ENCODE measurements at places on chromosomes 2 and 18.

DNA sequence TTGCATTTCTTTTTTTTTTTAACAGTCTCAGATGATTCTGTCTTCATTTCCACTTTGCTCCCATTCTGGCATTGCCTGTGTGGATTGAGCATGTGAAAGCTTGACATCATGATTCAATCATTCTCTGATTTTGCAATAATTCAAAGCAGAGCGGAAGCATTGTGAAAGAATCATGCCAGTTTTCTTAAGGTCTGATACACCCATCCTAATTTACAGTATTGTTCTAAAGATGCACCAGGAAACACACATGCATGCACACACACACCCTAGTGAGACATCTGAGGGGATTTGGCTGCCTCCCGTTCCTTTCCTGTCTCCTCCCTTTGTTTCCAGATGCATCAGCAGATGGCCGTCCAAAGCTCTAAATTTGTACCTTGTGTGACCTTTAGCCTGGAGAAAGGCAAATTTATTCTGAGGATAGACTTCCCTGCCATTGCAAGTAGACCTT lies 97.3 kb downstream of the FMNL2 start:
- no peak for DNase-seq

DNA sequence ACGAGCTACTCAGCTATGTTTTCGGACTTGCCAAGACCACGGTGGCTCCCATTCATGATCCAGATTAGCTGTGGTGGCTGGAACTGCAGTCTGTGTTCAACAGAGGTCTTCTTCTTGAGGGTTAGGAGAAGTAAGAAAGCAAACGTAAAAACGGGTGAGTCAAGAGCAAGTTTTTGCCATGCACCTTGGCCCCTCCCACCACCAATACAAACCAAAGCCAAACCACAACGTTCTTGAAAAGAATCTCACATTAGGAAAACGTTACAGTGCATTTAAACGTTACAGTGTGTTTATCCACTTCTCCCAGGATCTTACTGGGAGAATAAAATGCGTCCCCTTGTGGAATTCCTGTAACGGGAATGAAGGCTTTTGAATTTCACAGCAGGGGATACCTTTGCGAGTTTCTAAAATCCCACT lies 725 bp downstream of the FBXO48 start:
- DNase-seq: no peak

GRCh38 chr2:206556357-206556949 lies 85.8 kb upstream of the FAM237A start:
- no peak for DNase-seq

GRCh38 chr18:62777814-62778213 lies 62.5 kb downstream of the PHLPP1 start:
- DNase-seq: no peak

DNA sequence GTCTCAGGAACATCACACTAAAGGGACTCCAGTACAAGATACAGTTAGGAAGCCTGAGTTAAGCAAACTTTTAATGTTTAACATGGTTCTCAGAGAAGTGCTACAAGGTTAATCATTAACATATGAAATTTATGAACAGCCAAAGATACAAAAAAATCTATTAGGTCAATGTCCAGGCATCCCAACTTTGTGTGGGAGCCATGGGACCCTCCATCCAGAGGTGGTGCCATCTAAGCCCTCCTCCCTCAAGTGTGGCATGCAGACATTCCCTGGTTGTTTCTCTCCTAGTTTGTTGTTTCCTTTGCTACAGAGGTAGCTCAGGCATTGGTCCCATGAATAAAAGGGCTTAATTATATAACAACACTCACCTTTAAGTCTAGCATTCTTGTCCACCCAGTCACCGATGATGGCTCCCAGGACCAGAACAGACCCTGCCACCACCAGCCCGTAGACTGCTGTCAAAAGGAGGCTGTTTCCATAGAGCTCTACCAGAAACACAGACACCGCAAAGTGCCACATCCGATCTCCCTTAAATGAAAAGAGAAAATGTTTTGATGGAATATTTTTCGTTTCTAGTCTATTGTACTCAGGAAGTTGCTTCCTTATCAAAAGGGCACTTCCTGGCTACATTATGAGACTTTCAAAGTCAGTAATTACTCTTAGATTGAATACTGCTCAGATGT lies 5.7 kb downstream of the SLC40A1 start:
- no peak for DNase-seq

DNA sequence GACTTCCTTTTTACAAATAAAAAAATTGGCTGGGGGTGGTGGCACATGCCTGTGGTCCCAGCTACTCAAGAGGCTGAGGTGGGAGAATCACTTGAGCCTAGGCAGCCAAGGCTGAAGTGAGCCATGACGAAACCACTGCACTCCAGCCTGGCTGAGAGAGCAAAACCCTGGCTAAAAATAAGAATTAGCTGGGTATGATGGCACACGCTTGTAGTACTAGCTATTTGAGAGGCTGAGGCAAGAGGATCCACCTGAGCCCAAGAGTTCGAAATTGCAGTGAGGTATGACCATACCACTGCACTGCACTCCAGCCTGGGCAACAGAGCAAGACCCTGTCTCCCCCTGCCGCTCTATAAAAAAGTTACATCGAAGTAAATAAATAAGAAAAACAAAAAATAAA lies 33.7 kb downstream of the GFPT1 start:
- no peak for DNase-seq

DNA sequence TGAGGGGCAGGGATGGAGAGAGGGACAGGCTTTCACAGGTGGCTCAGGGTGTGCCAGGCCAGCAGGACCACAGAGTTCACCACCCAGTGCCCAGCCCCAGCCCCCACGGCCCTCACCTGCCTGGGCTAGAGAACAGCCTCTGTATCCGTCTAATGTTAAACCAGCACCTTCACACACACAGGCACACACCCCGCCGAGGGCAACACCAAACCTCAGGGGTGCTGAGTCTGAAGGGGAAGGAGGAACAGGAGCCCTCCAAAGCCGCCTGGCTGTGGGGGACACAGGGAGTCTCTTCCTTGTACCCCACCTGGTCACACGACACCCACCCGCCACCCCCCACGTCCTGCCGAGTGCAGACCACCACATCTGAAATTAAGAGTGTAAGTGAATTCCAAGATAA lies 205.8 kb upstream of the SALL3 start:
- no peak for DNase-seq

GRCh38 chr2:182883451-182883850 lies 17.0 kb upstream of the FRZB start:
- no peak for DNase-seq

GRCh38 chr2:190843890-190844699 lies 36.5 kb upstream of the GLS start:
- no peak for DNase-seq

DNA sequence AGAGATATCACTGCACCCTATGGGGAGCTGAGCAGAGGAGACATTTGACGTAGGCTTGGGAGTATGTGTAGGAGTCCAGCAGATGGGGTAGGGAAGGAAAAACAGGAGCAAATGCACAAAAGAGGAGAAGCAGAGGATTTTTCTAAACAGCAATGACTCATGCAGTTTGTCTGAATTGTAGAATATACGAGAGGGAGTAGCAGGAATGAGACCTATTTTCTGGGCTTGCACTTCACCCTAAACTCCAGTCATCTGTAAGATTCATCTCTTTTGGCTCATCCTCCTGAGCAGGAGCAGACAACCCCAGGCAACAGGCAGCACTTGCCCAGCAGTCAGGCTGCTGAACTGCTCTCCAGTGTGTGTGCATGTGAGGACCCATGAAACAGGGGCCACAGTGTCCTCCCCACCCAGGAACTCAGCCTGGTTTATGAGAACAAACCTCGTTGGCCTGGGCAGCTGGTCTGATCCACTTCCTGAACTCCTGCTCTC lies 100.2 kb upstream of the CDC42EP3 start:
- no peak for DNase-seq

Data from stimulated activated CD4-positive, alpha-beta T cell treated with anti-CD3 and anti-CD28 coated beads, Interleukin-15, amount 100 ng/mL, for 1 hour (primary cell).